ENCODE measurements at places on chromosomes 13 and 19.

- DNase-seq = no peak
Measured at GRCh38 chr13:113644800-113645199, 13.2 kb downstream of the ATP4B start.

DNA sequence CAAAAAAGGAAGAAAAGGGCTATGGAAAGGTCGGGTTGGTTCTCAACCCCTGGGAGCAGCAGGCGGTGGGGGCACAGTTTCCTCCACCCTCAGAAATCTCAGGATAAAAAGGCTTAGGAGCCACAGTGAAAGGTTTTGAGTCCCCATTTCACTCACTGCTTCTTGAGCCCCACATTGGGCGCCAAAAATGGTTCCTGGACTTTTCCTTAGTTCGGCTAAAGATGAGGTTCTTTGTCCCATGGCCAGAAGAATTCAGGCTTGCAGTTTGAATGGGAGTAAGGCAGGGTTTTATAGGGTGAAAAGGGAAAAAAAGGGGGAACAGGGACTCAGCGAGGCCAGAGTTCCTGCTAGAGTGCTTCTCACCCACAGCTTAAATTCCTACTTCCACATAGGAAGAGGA, 179.5 kb downstream of the GGACT start:
- peak; percentile 18 for DNase-seq

GRCh38 chr19:40629346-40629745, 28.2 kb downstream of the LTBP4 start:
- DNase-seq = no peak

- no peak for DNase-seq
Measured at GRCh38 chr19:46463516-46463915, 7.8 kb downstream of the PNMA8A start.

GRCh38 chr13:20654156-20654555, 49.3 kb upstream of the IL17D start:
- DNase-seq = no peak

DNA sequence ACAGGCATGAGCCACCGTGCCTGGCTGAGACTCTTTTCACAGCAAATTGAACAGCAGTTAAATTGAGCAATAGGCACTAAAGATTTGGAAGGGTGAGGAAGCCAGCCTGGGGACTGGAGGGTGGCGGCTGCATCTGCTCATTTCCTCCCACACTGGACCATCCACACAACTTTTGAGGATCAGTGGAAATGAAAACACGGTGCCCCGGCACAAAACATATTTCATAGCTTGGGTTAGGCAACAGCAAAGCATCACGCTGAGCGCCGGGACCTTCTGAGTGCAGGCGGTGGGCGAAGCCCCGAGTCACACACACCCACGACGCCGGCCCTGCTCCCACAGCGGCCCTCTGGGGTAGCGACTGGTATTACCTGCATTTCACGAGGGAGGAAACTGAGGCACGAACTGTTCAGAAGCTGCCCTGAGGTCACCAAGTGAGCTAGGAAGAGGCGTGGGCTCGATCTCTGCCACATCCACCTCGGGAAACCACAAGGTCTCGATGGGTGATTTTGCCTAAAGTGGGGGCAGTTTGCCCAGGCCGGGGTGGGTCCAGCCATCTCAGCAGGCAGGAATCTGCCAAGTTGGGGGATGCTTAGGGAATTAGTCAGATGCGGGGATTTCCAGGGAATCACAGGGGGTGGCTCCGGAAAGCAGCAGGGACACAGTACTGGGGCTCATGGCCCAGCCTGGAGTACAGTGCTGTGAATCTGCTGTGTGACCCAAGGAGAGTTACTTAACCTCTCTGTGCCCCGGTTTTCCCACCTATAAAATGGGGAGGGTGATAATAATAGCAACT, 3.5 kb upstream of the SBNO2 start:
- no peak for DNase-seq

- no peak for DNase-seq
Measured at GRCh38 chr13:28246891-28247290, 108.5 kb downstream of the PAN3 start.

GRCh38 chr13:73228546-73228945, 169.7 kb downstream of the KLF5 start:
- no peak for DNase-seq

DNA sequence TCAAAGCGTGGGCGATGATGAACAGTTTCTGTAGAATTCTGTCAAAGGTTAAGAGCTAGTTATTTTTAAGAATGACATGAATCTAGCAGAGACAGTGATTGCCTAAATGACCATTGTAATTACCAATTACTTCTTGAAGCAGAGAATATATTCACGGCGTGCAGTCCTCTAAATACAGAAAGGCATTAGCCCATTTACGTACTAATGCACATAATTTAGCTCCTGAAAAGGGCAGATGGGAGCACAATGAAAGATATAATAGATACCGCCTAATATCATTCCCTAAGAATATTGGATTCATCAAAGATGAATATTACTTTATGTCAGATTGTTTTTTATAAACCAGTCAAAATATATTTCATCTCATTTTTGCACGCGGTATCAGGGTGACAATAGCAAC, 212.4 kb downstream of the URI1 start:
- no peak for DNase-seq

DNA sequence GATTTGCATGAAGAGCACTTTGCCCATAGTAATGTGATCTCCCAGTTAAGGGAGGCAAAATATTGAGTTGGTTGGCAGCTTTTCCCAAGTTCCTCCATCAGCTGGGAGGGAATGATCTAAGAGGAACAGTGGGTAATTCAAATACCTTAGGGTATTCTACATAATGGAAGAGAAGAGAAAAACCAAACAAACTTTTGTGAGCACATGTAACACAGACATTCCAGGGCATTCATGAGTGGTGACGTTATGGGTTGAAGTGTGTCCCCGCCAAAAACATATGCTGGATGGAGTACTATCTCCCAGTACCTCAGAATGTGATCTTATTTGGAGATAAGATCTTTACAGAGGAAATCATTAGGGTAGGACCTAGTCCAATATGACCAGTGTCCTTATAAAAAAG, 220.1 kb downstream of the FOXO1 start:
- DNase-seq = no peak

Data from foreskin melanocyte (primary cell).